ENCODE measurements at places on chromosomes 3 and 15.

GRCh38 chr3:141275032-141275422 is 43.4 kb downstream of the PXYLP1 start:
- DNase-seq: peak; percentile 29

GRCh38 chr15:49605588-49605987 is 15.0 kb downstream of the FAM227B start:
- DNase-seq: no peak

DNA sequence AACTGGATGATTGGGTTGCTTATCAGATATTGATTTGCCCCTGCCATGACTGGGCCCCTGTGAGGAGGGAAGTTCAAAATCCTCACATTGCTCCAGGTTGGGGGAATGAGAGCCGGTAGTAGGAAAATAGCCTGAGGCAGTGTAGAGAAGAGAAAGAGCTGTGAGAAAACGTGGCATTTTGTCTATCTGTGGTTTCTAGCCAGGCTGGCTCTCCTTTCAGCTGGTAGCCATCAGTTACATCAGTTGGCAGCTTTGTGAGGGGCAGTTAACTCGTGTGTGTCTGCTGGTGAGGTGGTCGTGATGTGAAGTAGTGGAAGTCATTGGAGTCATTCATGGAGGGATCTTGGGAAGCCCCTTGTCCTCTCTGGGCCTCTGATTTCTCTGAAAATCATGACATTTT is 5.2 kb downstream of the ESYT3 start:
- DNase-seq: no peak

DNA sequence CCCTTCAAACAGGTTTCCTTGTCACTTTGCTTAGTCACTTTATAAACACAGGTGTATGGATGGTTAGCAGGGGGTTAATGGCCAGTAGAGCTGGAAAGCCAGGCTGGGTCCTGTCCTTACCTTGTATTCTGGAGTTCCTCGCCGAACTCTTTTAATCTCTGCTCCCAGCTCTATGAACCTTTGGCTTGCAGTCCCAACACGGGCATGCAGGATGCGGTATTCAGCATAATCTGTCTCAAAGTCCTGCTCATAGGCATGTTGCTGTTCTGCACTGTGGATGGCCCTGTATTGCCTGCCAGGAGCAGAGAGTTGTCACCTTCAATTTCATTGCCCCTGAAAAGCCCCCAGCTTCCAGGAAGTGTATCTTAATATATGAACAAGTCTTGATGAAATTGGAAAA is 2.7 kb downstream of the ELL3 start:
- no peak for DNase-seq

Data from activated CD4-positive, alpha-beta T cell treated with anti-CD3 and anti-CD28 coated beads, Interleukin-2, amount 50 U/mL, for 48 hours (primary cell).